Jurkat, Clone E6-1 (cell line): ENCODE measurements at places on chromosomes 5 and 9.

- no peak for DNase-seq
Observed at GRCh38 chr5:177362292-177362609, 4.5 kb downstream of the RGS14 start.

DNA sequence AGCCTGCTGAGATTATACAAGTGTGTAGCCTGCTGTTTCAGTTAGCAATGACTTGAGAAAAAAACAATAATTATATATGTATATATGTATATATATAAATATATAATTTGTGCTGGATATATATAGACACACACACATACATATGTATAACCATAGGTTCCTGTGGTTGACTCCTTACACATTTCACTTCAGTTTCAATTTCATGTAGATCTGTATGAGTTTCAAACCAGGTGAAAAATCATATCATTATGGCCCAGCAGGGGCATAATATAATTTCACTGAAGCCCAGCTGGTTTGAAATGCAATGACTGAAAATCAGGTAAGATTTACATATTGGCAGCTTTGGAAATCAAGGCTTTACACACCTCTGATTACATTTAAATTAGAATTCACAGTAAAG lies 690.4 kb upstream of the CDH18 start:
- DNase-seq, result no peak

DNA sequence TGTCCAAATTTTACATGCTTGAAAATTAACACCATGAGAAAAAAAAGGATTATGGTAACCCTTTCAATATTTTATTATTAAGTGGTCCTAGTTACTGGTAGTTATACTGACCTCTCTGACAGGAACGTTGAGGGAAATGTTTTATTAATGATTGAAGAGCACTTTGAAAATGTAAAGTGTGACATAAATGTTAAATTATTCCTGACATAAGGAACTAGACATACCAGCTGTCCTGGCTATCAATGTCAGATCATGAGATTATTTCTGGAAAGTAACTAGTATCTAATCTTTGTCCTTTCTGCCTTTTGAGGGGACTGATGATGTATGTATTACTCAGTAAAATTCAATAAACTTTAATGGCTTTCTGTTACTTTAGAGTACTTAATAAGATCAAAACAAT lies 1538.5 kb upstream of the CDH6 start:
- no peak for DNase-seq

DNA sequence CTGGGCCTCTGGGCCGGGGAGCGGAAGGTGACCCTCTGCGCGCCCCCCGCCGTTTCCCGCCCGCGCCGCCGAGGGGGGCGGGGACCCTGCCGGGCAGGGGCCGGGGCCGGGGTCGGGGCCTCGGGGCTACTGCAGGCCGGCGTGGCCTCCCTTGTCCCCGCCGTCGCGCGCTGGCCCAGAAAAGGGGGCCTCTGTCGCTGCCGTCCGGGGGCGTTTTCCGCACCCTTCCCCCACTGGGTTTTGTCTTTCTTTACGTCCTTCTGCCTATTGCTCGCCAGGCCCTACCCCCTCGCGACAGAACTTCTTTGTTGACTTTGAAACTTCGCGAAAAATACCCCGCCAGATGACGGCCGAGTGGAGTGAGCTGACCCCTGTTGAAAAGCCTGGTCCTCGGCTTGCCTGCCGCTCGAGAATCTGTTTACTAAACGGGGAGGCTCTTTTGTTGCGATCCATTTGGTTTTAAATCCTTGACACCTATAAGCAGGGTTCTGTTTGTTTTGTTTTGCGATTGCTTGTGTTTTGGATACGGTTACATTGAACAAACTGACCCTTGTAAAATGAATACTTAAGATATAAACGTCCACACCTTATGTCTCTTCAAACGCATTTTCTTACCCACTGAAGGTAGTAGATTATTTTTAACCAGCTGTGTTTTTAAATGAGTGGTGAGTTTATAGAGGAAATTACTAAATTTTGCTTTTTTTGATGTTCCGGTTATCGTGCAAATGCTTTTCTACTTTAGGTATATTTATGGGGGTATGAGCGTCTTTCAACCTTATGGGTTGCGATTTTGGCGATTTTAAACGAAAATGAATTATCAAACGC lies 765 bp downstream of the MARCHF6 start:
- no peak for DNase-seq

DNA sequence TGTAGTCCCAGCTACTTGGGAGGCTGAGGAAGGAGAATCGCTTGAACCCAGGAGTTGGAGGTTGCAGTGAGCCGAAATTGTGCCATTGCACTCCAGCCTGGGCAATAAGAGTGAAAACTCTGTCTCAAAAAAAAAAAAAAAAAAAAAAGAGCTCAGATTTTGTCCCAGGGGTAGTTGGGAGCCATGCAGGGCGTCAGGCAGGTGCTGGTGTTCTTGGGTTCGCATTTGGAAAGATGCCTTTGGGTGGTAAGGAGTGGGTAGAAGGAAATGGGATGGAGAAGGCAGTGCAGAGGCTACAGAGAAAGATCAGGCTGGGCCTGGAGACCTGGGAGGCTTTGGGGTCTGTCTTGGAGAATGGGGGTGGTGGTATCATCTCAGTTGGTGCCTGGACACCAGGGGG lies 23.9 kb downstream of the ADGRD2 start:
- no peak for DNase-seq

DNA sequence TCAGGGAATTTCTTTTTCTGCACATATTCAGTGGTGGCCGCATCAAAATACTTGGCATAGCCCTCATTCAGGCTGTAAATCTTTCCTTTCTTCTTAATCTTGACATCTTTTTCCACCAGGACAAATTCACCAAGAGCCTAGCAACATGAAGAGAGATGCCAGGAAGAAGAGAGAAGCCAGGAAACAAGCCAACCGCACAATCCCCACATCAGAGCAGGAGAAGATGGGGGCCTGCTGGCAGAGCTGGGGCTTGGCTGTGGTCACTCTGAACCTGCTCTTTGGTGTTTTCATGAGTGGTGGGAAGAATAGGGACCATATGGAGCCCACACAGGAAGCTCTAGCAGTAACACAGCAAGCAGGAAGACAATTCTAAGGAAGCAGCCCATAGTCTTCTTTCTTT lies 12.4 kb downstream of the PCAT7 start:
- DNase-seq, result no peak

GRCh38 chr5:14105718-14106410 lies 37.3 kb upstream of the TRIO start:
- DNase-seq, result no peak

- DNase-seq, result no peak
Observed at GRCh38 chr5:61840361-61840760, 465.6 kb upstream of the KIF2A start.

DNA sequence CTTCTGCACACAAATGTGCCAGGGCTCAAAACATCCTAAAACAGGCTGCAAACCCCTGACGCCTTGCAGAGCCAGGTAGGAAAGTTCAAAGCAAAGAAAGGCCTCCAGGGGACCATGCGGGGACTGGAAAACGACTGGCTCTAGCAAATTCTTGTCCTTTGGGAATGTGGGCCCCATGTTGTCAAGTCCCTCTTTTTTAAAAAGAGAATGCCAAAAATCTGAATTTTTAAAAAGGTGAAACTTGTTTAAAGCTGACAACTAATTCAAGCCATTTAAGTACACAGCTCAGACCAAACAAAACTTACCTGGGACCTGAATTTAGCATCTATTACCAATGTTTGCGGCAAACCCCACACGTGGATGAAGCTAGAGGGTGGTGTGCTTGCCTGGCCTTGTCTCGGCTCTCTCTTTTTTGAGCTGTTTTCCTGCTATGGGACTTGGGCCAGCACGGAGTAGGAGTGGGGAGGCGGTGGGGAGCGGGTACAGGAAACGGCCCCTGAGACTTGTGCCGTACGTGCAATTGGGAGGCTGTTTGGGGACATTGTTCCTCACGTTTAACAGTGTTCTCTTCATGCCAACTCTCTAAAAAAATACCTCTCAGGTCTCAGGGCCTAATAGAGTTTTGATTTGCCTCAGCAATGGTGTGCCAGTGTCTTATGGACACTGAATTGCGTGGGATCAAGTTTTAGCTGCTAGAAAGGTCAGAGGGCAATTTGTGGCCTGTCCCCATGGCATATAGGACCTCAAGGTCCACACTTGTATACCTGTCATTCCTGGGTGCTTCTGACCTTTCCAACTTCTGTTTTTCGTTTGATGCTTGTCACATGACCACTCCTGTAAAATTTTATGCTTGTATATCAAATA lies 15.1 kb upstream of the PHF19 start:
- DNase-seq, result no peak

- no peak for DNase-seq
Observed at GRCh38 chr9:109276469-109277440, 44.1 kb downstream of the EPB41L4B start.

- DNase-seq, result no peak
Observed at GRCh38 chr5:5544094-5544663, 121.7 kb downstream of the ICE1 start.

GRCh38 chr5:159878988-159879471 lies 37.3 kb upstream of the ADRA1B start:
- DNase-seq, result peak; percentile 6

- DNase-seq, result no peak
Observed at GRCh38 chr5:80959768-80960442, at the start of gene RASGRF2. Gene RASGRF2, plus strand, starts transcription at chr5:80960363. Its CDS starts 376 bp downstream, at chr5:80960739.

DNA sequence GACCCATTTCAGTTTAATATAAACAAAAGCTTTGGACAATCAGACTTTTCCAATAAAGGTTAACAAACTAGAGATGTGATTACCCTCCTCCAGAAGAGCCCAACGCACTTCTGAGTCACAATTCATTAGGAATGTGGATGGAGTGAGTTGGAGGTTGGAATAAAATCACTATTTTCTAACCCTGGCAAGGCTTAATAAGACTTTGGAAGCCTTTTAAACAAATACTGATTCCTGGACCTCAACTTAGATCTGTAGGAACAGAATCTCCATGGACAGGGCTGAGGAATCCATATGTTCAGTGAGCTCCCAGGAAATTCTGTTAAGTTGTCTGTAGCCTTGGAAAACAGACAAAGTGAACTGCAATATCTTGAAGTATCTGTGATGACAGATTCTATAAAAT lies 233.5 kb upstream of the ELL2 start:
- DNase-seq, result no peak

DNA sequence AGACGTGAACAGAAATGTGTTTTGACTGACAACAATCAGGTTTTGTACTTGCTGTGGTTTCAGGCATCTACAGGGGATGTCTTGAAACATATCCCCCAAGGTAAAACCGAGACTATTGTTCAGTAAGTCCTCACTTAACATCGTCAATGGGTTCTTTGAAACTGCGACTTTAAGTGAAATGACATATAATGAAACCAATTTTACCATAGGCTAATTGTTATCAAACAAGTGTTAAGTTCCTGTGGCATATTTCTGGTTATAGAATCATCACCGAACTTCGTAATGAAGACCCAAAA lies 16.4 kb upstream of the OMD start:
- DNase-seq, result no peak

- no peak for DNase-seq
Observed at GRCh38 chr5:99029172-99029571, 100.4 kb upstream of the CHD1 start.
